Lower lobe of right lung (tissue), 2 donors: ENCODE measurements at places on chromosomes 13 and 19. TPM values are rescaled to one million over a fixed set of nuclear protein-coding genes. Genes with fewer than 3 reads are reported as not detected.

- H3K36me3 ChIP-seq: peaks cover 85% of the 10 kb centered on the region
- H3K27me3 ChIP-seq: no peaks in the 10 kb centered on the region
- no peak overlapping the region for H3K4me3 ChIP-seq
- DNase-seq: no peak
These were observed 73.2 kb upstream of the SLC15A1 start for GRCh38 chr13:98825659-98826058.

GRCh38 chr13:34941436-34941834 is 635 bp upstream of the NBEA start:
- H3K4me1 ChIP-seq: peaks cover 7% of the 10 kb centered on the region
- no peak overlapping the region for H3K27ac ChIP-seq
- DNase-seq: no peak
- peaks cover 15% of the 10 kb centered on the region for H3K27me3 ChIP-seq
- peak overlapping the region; percentile 84 for H3K4me3 ChIP-seq

DNA sequence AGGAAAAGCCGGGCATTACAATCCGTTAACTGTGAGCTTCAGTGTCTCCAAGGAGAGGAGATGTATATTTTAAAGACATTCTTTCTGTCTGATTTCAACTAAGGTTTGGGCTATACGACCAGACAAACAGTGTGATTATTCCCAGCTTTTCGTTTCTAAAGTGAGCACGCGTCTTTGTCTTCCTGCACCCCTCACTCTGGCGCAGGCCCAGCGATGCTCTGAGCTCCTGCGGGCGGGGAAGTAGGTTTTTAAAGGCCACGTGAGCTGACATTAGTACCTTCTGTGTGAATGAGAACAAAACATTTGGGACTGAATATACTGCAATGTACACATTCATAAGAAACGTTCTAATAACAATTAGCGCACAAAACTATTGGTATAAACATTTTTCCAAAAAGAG is 15.3 kb upstream of the RANBP3 start:
- H3K4me3 ChIP-seq: no peak overlapping the region
- peak overlapping the region; percentile 49 for H3K27ac ChIP-seq
- peaks cover 23% of the 10 kb centered on the region for H3K4me1 ChIP-seq
- no peak for DNase-seq
- no peaks in the 10 kb centered on the region for H3K27me3 ChIP-seq

- H3K4me3 ChIP-seq: no peak overlapping the region
- H3K4me1 ChIP-seq: no peaks in the 10 kb centered on the region
- no peaks in the 10 kb centered on the region for H3K36me3 ChIP-seq
- H3K27me3 ChIP-seq: peaks cover 4% of the 10 kb centered on the region
These were observed 89.3 kb upstream of the UQCRFS1 start for GRCh38 chr19:29302002-29302928.

DNA sequence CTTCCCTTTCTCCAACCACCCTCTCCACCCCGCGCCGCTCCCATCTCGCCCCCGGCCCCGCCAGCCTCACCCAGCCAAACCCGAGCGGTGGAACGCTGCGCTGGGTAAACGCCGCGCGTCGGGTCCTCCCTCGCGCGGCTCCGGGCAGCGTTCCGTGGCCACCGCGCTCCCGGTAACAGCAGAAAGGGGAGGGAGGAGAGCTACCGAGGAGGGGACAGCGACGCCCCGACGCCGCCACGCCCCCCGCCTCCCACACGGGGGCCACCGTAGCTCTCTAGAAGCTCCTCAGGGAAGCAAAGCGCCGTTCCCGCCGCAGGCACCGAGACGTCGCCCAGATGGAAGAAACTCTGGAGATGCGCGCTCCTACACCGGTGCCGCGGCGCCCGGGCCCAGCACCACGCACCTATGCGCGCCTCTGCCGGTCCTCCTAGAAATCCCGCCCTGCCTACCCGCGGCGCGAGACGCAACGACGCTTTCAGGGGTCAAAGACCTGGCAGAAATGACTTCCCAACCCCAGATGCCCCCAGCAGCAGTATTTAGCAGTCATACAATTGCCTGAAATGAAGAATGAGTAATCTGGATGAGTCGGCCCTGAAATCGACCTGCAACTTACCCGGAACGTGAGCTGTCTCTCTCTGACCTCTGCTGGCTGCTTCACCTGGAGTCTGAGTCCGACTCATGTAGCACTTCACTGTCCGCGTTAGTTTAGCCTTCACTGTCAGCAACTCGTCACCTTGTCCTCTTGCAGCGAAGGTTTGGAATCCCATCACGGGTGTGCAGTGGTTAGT is at the start of gene RUBCNL:
TSS of gene RUBCNL (minus strand) at position 189 of the 788 bp plus-strand sequence. CDS start 14,777 bp downstream, outside the sequence.
- H3K27me3 ChIP-seq: peaks cover 33% of the 10 kb centered on the region
- H3K4me3 ChIP-seq: peak within 1 kb of the TSS; percentile 59
- no peaks in the 10 kb centered on the region for H3K36me3 ChIP-seq
- H3K4me1 ChIP-seq: peaks cover 25% of the 10 kb centered on the region
- peak within 1 kb of the TSS; percentile 53 for H3K27ac ChIP-seq

The CLEC11A gene
- 9.8 TPM for total RNA-seq

- peaks cover 29% of the 10 kb centered on the region for H3K27me3 ChIP-seq
- peak overlapping the region; percentile 46 for H3K4me3 ChIP-seq
- DNase-seq: no peak
- no peaks in the 10 kb centered on the region for H3K36me3 ChIP-seq
- no peak overlapping the region for H3K27ac ChIP-seq
These were observed 134.3 kb upstream of the MYO16 start for GRCh38 chr13:108494991-108495645.

GRCh38 chr19:31316201-31316951 is 32.9 kb downstream of the TSHZ3 start:
- no peaks in the 10 kb centered on the region for H3K36me3 ChIP-seq
- H3K27me3 ChIP-seq: peaks cover 12% of the 10 kb centered on the region
- peaks cover 24% of the 10 kb centered on the region for H3K4me1 ChIP-seq

GRCh38 chr13:113166681-113167080 is 8.2 kb downstream of the PROZ start:
- peaks cover 7% of the 10 kb centered on the region for H3K27me3 ChIP-seq
- peaks cover 2% of the 10 kb centered on the region for H3K36me3 ChIP-seq

DNA sequence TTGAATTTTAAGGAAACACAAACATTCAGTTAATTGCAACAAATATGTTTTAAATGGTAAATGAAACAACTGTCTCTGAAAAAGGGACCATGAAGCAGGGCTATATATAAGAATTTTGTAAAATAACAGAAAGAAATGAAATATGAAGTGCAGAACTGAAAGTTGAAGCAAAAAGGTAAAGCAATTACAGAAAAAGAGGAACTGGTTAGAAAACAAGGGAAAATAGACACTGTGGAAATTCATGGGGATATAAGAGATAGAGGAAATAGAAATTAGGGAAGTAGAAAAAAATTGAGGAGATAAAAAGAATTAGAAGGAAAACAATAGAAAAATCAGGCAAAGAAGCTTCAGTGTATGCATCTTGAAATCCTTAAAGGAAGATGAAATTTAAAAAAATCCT is 40.0 kb upstream of the TDRD3 start:
- H3K27me3 ChIP-seq: no peaks in the 10 kb centered on the region
- no peaks in the 10 kb centered on the region for H3K4me1 ChIP-seq
- no peak for DNase-seq
- H3K36me3 ChIP-seq: no peaks in the 10 kb centered on the region
- H3K27ac ChIP-seq: no peak overlapping the region

DNA sequence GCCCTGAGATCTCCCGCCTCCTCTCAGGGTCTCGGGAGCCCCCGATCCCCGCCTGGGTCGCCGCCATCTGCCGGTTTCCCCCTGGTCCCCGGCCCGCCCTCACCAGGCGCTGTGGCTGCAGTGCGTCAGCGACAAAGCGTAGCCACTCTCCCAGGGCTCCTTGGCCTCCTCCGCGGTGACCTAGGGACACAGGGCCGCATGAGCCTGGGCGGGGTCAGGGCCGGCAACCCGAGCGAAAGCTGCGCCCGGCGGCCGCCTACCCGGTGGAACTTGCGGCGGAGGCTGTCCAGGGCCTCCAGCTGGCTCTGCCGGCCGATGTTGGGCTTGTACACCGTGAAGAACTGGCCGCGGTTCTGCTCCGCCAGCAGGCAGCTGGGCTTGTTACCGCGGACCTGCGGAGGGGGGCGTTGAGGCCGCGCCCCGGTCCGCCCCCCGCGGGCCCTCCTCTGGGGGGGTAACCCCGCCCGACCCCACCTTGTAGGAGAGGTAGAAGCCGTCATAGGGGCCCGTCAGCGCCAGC is 5.3 kb downstream of the GPX4 start:
- no peaks in the 10 kb centered on the region for H3K27me3 ChIP-seq
- H3K4me1 ChIP-seq: peaks cover 42% of the 10 kb centered on the region
- DNase-seq: no peak
- H3K27ac ChIP-seq: no peak overlapping the region

The KLK15 gene
- total RNA-seq: not detected

GRCh38 chr19:35461060-35461459 is 13.0 kb downstream of the FFAR2 start:
- no peak for DNase-seq
- H3K4me1 ChIP-seq: peaks cover 39% of the 10 kb centered on the region
- no peak overlapping the region for H3K4me3 ChIP-seq
- no peaks in the 10 kb centered on the region for H3K27me3 ChIP-seq
- H3K27ac ChIP-seq: no peak overlapping the region

The NAA16 gene
- total RNA-seq: 14.9 TPM

GRCh38 chr19:12866416-12867119 is 14.7 kb downstream of the DNASE2 start:
- no peak overlapping the region for H3K27ac ChIP-seq
- H3K4me1 ChIP-seq: peaks cover 10% of the 10 kb centered on the region
- no peak for DNase-seq
- H3K4me3 ChIP-seq: no peak overlapping the region
- H3K27me3 ChIP-seq: no peaks in the 10 kb centered on the region

DNA sequence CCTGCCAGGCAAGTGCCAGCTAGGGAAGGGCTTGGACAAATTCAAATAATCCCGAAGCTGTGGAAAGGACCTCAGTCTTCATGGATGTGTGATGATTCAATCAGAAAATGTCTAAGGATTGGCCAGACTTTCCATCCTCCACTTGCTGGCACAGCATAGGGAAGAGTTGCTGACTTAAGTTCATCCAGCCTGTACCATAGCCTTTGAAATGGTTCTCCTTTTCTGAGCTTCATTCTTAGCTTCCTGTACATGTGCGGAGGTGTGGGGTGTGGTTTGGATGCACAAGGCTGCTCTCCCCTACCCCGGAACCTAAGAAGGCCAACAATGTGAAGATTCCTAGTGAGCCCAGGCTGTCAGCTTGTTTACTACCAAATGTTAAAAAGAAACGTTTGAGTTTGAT is 959 bp upstream of the IGFL3 start:
- H3K4me1 ChIP-seq: no peaks in the 10 kb centered on the region
- H3K4me3 ChIP-seq: no peak overlapping the region
- no peaks in the 10 kb centered on the region for H3K36me3 ChIP-seq

The CBY2 gene
- not detected for total RNA-seq

- H3K36me3 ChIP-seq: peaks cover 44% of the 10 kb centered on the region
- no peaks in the 10 kb centered on the region for H3K27me3 ChIP-seq
- H3K4me3 ChIP-seq: peak within 1 kb of the TSS; percentile 99
- peak within 1 kb of the TSS; percentile 99 for H3K27ac ChIP-seq
- peaks cover 30% of the 10 kb centered on the region for H3K4me1 ChIP-seq
- peak; percentile 91 for DNase-seq
These were observed at the start of gene CYTH2 for GRCh38 chr19:48469289-48469881. Gene CYTH2 (plus strand): TSS chr19:48469369. CDS start chr19:48469508, 139 bp downstream.

- H3K27ac ChIP-seq: no peak overlapping the region
- DNase-seq: peak; percentile 10
- H3K4me1 ChIP-seq: no peaks in the 10 kb centered on the region
- H3K27me3 ChIP-seq: peaks cover 11% of the 10 kb centered on the region
- H3K4me3 ChIP-seq: no peak overlapping the region
These were observed 42.7 kb upstream of the VSTM2B start for GRCh38 chr19:29482855-29483640.
